ENCODE measurements at places on chromosomes 1 and 21.

DNA sequence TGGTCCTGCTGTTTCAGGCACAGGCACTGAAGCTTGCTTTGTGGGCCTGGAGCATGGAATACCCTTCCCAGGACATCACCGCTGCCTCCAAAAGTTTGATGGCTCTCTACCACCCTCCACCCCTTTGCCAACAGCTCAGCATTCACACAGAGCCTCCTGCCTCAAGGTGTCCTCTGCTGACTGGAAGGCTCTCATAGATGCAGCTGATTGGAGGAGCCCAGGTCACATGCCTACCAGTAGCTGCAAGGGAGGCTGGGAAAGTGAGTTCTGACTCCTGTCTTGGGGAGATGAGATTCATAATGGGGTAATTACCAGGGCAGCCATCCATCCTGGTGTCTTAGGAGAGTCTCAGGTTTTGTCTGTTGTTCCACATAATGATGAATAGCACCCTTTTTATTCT is 124.8 kb upstream of the GRIK3 start:
- no peak for DNase-seq

GRCh38 chr1:56755911-56756310 is 63.3 kb downstream of the FYB2 start:
- DNase-seq: no peak

DNA sequence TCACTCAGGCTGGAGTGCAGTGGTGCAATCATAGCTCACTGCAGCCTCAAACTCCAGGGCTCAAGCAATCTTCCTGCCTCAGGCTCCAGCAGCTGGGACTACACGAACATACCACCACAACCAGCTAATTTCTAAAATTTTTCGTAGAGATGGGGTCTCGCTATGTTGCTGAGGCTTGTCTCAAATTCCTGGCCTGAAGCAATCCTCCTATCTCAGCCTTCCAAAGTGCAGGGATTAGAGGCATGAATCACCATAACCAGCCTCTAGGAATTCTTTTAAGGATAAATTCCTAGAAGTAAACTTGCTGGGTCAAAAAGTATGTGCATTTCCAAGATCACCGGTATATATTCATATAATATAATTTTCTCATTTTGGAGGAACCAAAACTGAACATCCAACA is 17.6 kb upstream of the HUNK start:
- no peak for DNase-seq

GRCh38 chr1:59061876-59062275 is 235.0 kb upstream of the FGGY start:
- peak; percentile 86 for DNase-seq

DNA sequence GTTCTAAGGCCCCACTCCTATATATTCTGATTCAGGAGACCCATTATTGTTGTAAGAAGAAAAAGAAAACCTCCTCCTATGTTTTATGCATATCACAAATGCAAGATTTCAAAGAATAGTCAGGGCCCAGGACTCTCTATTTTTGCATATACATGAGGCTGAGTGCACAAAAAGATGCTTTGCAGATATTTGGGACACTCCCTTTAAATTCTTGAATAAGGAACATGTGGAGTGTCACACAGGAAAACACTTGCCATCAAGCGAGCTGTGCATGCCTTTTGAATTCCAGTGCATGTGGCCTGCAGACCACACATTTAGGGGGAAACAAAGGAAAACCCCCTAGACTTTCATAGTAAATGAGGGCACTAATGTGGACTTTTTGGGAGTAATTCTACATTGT is 5.6 kb downstream of the MAP3K7CL start:
- DNase-seq: no peak

DNA sequence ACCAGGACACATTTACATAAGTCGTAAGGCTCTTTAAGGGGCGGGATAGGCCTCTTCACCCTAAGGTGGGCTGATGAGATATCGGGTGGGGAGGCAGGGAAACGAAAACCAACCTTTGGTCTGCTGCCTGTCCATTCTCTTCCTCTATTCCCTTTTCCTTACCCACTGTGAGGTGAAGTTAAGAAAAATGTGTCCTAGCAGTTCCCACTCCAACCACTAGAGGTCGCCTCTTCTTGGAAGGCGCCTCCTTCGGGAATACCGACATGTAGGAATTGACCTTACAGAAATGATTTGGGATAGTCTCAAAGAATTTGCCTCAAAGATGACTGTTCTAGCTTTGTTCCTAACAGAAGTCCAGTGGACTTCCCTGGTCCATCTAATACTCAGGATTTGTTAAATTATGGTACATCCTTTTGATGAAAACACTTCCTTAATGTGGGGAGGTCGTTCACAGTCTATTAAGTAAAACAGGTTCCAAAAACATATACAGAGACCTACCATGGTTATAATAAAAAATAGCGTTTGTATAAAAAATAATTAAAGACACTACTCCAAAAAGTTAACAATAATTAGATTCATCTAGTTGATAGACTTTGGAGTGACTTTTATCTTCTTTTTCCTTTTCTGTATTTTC is 14.1 kb downstream of the AZIN2 start:
- DNase-seq: no peak

DNA sequence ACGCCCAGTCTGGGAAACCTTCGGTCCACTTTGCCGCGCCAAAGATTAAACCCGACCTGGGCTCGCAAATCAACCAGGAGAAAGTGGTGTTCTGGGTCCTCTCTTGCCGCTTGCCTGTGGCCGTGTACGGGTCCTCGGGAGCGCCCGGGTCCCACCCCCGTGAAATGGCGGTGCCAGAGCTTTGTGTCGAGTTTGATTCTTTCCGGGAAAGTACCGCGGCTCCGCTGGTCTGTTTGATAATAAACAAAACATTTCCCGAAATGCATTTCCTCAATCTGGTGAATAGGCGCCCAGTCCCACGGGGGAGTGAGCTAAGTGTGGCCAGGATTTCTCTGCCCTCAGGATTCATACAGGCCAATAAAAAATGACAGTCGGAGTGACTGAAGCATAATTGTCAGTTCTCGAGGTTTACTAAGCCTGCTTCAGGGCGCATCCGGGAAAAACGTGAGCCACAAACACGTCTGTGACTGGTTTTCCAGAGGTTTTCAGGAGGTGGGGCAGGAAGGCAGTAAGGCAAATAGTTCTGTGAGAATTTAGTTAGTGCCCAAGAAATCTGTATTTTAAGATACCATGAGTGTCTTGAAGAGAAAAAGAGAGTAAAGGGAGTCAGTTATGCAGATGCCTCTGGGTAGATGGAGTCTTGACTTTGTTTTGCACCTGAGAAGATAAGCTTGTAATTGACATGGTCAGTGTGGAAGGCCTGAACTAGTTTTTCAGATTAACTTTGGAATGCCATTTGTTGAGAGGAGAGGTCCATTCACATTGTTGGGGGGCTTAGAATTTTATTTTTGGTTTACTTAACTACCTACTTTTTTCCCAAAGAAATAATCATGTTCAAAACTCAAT is 675 bp downstream of the IFNAR1 start:
- DNase-seq: peak; percentile 91

DNA sequence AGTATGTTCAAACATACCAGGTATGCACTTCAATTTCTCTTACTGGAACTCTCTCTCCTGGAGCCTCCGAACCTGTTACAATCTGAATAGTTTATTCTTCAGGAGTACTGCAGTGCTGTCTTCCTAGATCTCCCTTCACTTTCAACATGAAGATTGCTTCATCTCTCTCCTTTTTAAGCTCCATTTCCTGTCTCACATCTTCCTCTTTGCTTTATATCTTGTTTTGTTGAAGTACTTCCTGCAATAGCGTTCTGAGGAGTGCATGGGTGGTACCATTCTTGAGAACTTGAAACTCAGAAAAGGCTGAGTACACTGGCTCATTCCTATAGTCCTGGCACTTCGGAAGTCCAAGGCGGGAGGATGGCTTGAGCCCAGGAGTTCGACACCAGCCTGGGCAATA is 15.7 kb upstream of the C1orf146 start:
- DNase-seq: no peak

DNA sequence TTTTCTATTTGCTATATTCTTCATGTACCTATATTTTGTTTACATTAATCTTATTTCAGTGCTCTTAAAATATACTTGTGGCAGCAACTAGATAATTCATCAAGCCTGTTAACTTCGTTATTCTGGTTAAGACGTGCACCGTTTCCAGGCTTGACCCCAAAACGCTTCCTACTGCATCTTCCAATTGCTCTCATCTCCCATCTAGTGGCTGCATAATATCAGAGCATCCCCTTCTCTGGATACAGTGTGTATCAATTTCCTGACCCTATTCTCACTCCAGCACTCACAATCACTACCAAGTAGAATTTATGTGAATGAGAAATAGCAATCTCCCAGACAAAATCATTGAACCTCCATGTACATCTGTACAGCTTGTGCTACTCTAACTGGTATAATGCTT is 1280.3 kb upstream of the B3GALT2 start:
- DNase-seq: no peak

- no peak for DNase-seq
Measured at GRCh38 chr1:938088-938683, 14.5 kb downstream of the SAMD11 start.

DNA sequence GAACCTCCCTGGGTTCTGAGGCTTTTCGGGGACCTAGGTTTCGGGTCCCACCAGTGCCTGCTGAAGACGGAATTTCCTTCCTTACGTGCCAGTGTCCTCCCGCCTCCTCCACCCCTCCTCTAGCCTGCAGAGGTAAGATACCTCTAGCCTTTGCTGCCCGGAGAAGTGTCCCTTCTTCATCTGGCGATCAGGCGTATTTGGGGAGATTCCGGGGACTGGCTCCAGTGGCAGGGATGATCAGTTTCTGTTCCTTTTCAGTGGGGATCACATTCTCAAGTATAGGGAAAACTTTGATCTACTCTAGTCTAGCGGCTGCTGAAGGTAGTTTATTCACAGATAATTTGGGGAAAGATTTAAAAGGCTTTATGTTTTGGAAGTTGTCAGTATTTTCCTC is 674 bp downstream of the CEP350 start:
- DNase-seq: no peak

DNA sequence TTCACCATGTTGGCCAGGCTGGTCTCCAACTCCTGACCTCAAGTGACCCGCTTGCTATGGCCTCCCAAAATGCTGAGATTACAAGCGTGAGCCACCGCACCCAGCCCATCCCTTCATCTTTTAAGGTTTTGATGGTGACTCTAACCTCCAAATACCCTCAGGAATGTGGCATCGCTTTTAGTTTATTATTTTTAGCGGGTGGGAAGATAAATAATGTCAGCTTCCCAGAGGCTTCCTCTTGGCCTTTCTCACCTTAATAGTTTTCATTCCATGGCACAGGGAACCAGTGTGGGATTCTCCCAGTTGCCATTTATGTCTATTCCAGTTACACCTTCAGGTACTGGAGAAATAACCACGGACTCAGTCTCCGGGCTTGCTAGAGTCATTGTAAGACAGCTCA is 92.1 kb upstream of the LRRN2 start:
- no peak for DNase-seq

DNA sequence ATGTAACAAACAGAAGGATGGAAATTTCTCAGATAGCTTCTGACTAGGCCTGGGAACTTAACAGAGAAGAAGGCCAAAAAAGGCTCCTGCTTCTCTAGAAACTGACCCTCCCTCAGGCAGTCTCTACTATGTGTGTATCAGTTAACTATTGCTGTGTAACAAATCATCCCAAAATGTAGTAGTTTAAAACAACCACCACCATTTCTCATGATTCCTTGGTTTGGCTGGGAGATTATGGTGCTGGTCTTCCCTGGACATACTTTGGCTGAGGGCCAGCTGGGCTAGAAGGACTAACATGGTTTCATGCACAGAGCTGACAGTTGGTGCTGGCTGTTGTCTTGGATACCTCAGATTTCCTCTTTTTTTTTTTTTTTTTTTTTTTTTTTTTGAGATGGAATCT is 26.2 kb upstream of the CNN3 start:
- no peak for DNase-seq

DNA sequence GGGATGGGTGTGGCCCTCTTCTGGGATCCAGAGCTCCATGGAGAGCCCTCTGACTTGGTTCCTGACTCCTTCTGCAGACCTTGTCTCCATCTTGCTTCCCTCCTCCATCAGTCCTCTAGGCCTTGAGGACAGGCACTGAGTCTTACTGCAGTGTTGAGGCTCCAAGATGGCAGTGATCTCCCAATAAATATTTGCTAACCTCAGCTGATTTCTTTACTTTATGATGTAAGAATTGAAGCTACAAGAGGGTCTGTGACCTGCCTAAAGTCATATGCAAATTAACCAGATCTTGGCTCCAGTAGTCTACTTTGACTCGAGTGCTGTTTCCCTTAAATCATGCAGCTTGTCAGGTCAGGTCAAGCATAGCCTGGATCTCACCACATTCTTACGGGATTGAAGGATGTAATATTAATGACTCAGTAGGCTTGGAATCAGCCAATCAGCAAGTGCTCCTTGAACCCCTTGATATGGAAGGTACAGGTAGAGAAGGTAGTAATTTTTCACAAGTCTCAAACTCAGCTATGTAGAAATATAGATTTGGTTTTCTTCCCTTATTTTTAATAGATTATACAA is 93.0 kb downstream of the CLIC6 start:
- DNase-seq: no peak

GRCh38 chr1:231311720-231312431 is 25.8 kb downstream of the EXOC8 start:
- DNase-seq: no peak

GRCh38 chr1:114468047-114468446 is 43.0 kb downstream of the TRIM33 start:
- DNase-seq: no peak

DNA sequence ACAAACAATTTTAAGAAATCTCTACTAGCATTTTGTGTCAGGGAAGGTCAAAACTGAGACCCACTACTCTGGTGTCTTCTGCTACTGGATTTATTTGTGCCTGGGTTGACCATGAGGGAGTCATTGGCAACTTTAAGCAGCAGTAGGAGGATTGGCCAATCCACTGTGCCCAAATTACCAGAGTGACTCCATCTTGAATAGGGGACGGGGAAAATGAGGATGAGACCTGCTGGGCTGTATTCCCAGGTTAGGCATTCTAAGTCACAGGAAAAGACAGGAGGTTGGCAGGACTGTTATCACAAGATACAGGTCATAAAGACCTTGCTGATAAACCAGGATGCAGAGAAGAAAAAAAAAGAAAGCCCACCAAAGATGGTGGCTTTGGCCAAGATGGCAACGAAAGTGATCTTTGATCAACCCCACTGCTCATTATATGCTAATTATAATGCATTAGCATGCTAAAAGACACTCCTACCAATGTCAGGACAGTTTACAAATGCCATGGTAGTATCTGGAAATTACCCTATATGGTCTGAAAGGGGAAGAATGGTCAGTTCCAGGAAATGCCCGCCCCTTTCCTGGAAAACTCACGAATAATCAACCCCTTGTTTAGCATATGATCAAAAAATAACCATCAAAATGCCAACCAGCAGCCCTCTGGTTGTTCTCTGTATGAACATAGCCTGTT is 200.9 kb downstream of the LTN1 start:
- no peak for DNase-seq

GRCh38 chr1:119222271-119222670 is 81.8 kb upstream of the WARS2 start:
- no peak for DNase-seq

Data from posterior vena cava (tissue), 2 donors.